ENCODE measurements at places on chromosomes 13 and 19.
A peak's percentile ranks its signal among the peaks of the same experiment; 100 is the strongest.

DNA sequence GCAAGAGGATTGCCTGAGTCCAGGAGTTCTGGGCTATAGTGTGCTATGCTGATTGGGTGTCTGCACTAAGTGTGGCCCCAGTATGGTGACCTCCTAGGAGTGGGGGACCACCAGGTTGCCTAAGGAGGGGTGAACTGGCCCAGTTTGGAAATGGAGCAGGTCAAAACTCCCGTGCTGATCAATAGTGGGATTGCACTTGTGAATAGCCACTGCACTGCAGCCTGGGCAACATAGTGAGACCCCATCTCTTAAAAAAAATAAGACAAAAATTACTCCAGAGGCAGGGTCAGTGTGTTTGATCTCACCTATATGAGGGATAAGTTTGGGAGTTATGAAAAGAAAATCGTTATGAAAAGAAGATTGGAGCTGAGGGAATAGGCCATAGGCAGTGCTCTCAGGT is 21.7 kb downstream of the PAF1 start:
- DNase-seq, result no peak

DNA sequence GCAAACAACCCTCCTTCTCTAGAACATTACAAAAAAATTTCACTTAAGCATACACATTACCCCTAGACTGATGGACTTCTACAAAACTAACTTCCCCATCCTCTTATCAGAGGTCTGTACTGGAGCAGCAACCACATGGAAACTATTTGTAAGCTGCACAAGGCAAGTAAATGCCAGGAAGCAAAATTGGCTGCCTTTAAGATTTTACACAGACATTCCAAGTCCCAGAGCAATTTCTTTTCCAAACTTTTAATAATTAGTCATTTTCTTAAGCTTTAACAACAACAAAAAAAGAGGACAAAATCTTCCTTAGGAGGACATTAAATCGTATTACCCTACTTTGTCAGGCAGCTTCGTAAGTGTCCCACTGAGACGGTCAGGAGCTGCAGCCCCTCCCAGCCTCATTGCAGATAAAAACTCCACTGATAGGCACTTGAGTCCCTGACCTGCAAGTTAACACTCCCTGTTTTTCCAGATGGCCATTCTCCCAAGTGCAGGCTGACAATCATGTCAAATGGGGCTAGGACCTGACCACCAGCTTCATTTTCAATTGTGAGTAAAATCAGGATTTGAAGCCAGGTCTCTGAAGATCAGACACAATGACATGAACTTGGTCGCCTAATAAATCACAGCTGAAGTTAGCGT is 680.1 kb downstream of the DIAPH3 start:
- DNase-seq, result peak; percentile 7

- DNase-seq, result no peak
These were observed 218.1 kb upstream of the ARGLU1 start for GRCh38 chr13:106786006-106786563.

GRCh38 chr13:29140277-29140676 is 320.1 kb downstream of the MTUS2 start:
- DNase-seq, result no peak

- DNase-seq, result no peak
These were observed 26.2 kb upstream of the OR7C2 start for GRCh38 chr19:14915116-14915515.

GRCh38 chr19:38469151-38469550 is 35.7 kb downstream of the RYR1 start:
- no peak for DNase-seq

- no peak for DNase-seq
These were observed 16.2 kb downstream of the LACC1 start for GRCh38 chr13:43895940-43896339.

DNA sequence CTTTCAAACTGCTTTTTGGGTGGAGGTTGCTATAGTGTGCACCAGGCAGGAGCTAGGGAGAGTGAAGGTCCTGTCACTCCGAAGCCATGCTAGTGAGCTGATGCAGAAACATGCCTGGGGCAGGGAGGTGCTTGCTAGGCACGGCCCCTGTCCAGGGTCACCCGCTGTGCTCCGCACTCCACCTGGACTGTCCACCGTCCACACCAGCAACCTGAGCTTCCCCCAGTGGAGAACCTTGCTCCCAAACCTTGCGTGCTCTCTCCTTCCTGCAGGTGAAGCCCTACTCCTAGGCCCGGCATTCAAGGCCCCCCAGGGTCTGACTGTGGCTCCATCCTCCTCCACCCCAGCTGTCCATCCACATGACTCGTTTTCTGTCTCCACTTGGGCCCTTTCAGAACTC is 12.3 kb downstream of the SLC15A1 start:
- DNase-seq, result no peak

GRCh38 chr19:12953799-12954611 is 3.0 kb downstream of the GADD45GIP1 start:
- no peak for DNase-seq

GRCh38 chr13:114222461-114222968 is 12.2 kb upstream of the CDC16 start:
- no peak for DNase-seq

DNA sequence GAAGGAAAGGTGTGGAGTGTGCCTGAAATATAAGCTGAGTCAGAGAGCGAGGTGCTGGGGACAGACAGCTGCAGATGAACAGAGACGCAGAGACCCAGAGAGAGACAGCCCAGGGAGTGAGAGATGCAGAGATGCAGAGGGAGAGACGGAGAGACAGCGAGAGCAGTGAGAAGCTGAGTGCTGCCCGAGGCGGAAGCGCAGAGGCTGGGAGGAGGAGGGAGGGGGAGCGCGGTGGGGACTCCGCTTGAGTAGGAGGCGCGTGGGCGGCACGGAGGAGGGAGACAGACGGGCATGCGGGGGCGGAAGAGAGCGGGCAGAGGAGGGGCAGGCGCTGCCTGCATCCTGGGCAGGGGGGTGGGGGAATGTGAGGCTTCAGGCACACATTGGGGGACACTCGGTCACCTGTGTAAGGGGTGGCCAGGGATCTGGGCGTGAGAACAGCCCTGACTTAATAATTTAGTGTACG is 25.7 kb downstream of the SLC8A2 start:
- DNase-seq, result no peak

- DNase-seq, result no peak
These were observed 550.7 kb upstream of the SLITRK5 start for GRCh38 chr13:87120476-87120875.

DNA sequence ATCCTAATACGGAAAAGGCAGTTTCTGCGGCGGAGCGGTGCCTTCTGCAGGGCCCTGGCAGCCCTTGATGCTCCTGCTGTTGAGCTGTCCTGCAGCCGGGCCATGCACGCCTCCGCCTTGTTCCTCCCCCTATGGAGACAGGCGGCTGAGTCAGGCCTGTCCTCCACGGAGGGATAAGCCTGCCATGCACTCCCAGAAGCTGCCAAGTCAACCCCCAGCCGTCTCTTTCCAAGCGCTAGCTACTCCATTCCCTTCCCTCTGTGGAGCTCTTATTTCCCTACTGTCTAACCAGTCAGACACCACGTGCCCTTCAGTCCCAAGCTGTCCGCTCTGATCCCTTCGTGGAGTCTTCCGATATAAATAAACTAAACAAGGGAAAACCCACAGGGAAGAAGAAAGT is 197.0 kb downstream of the COL4A1 start:
- peak; percentile 93 for DNase-seq

DNA sequence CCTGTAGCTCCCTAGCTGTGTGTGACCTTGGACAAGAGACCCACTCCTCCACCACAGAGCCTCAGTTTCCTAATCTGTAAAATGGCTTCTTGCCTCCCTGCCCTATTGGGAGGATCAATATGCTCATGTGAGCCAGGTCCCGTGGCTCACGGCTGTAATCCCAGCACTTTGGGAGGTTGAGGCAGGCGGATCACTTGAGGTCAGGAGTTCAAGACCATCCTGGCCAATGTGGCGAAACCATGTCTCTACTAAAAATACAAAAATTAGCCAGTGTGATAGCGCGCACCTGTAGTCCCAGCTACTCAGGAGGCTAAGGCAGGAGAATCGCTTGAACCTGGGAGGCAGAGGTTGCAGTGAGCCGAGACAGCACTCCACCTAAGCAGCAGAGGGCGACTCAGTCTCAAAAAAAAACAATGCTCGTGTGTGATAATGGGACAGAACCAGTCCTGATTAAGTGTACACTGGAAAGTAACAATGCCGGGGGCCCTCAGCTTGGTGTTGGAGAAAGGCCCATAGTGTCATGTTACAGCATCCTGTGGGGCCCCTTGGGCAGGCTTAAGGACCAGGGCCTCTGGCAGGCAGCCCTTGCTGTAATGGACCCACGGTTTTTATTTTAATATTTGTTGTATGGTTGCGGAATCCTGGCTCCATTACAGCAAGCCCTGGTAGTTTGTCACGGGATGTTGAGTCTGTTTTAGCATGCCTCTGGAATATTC is 6.8 kb downstream of the RPS11 start:
- peak; percentile 78 for DNase-seq

DNA sequence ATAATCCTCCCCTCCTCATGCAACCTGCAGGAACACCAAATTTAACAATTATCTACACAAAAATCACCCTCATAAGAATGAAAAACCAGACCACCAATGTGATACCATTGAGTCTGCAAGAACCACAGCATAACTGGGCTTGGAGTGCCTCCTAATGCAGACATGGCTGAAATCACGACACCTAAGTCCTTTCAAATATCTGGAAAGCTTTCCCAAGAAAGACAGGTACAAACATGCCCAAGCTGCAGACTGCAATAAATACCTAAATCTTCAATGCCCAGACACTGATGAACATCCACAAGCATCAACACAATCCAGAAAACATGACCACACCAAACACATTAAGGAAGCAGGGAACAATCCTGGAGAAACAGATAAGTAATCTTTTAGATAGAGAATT is 417.1 kb downstream of the LMO7 start:
- no peak for DNase-seq

DNA sequence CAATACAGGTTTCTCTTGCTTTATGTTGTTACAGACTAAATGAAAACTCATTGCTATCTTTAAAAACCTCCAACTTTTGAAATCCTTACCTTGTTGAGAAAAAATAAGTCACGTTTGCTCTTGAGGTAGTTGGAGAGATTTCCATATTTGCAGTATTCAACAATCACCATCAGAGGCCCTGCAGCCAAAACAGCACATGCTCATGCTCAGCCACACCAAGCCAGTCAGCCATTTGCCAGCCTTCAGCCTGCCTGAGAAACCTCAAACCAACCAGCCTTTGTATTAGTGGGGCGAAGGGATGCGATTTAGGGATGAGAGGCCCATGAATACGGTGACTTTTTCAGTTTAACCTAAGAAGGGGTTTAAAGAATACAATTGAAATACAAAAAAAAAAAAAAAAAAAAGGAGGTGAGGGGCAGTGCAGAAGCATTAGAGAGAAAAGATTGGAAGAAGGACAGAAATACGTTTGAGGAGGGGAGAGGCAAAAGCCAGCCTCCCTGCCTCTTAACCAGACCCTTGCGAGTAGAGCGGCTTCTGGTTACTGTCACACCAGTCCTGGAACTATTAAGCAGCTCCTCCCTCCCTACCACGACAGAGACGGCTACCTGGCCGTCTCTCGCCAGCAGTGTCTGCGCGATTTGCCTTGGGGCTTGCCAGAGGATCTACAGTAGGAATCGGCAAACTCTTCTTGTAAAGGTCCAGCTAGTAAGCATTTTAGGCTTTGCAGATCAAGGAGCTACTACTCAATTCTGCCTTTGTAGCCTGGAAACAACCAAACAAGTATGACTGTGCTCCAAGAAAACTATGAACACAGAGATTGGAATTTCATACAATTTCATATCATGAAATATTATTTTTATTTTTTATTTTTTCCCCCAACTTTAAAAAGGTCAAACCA is 167.3 kb downstream of the FLT1 start:
- DNase-seq, result no peak

DNA sequence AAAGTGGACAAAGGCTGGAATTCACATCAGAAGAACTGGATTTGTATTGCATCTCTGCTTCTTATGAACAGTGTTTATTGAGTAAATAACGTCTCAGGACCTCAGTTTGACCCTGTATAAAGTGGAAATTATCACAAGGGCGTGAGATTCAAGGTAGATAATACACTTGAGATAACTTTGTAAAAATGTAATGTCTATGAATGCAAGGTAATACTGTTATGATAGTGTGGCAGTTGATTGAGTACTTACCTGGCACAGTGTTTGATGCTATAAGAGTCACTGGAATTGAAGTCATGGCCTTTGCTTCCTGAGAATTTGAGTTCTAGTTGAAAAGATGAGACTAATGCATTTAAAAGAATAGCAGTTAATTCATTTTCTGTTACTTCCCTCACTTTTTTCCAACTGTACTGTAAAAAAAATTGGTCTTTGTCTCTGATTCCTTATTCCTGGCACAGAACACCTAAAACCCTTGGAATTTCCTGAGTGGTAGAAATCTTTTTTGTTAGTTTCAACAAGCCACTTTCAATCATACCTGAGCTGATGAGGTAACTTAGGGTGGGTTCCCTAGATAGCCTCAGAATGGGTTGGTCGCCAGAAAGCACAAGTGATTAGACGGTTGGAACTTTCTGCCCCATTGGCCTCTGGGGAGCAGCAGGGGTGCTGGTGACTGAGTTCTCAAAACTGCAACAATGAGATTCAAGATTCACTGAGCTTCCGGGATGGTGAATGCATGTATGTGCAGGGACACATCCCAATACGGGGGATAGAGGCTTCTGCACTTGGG is 6.4 kb upstream of the XPO4 start:
- DNase-seq, result no peak

GRCh38 chr19:28641395-28641794 is 571.6 kb downstream of the UQCRFS1 start:
- no peak for DNase-seq

GRCh38 chr13:66751691-66752090 is 478.4 kb downstream of the PCDH9 start:
- DNase-seq, result no peak
